ENCODE measurements at places on chromosomes 13 and 19. TPM values are rescaled to one million over a fixed set of nuclear protein-coding genes. Genes with fewer than 3 reads are reported as not detected.

GRCh38 chr19:1395194-1396018 lies 5.9 kb downstream of the GAMT start:
- DNase-seq: no peak

GRCh38 chr19:5580161-5580571 lies 12.4 kb upstream of the TINCR start:
- no peak for DNase-seq

DNA sequence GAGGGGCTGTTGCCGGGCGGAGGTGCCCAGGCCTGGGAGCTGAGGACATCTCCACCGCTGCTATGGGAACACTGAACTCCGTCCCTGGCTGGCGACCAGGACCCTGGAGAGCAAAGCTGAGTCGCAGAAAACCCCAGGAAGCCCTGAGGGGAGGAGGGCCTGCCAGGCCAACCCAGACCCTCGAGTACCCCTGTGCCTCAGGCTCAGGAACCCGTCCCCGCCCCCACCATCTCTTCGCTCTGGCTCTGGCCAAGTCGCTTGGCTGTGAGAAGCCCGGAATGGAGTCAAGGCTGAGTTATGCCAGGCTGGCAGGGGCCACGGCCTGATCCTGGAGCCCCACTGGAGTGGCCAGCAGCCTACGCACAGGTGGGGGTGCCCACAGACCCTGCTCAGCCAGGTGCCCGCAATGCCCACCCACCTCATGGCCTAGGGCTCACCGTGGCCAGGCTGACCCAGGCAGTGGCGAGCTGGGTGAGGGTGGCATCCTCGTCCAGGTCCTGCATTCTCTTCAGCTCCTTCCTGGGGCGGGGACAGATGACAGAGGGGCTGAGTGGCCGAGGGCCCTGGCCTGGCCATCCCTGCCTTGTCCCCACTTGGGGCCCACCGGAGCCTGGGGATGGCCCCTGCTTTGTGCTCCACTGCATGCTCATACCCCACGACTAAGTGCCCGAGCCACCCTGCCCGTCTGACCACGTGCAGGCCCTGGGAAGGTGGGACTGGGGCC lies 8.5 kb upstream of the CERS1 start:
- DNase-seq: no peak

DNA sequence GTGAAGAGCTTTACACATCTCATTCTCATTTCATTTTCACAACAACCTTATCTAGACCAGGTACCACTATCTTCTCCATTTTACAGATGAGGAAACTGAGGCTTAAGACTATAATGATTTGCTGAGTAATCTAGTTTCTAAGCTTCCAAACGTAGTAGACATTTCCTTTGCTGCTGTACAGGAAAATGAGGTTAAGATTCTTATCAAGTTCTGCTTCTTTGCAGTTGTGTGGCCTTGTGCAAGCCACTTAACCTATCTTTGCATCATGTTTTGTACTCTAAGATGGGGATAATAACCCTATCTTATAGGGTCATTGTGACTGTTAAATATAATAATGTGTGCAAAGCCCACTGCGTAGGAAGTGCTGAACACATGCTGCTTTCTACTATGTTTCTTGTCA lies 307.9 kb downstream of the HS6ST3 start:
- no peak for DNase-seq

GRCh38 chr19:35240327-35240726 lies 8.5 kb upstream of the LSR start:
- DNase-seq: no peak

GRCh38 chr19:50817941-50818858 lies 5.4 kb downstream of the KLK1 start:
- peak; percentile 96 for DNase-seq

DNA sequence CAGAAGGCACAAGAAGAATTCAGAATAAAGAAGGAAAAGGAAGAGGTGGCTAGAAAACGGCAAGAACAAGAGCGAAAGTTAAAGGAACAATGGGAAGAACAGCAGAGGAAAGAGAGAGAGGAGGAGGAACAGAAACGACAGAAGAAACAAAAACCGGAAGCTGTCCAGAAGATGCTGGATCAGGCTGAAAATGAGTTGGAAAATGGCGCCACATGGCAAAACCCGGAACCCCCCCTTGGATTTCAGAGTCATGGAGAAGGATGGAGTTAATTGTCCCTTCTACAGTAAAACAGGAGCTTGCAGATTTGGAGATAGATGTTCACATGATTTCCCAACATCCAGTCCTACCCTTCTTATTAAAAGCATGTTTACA lies 6.7 kb downstream of the CD209 start:
- no peak for DNase-seq

DNA sequence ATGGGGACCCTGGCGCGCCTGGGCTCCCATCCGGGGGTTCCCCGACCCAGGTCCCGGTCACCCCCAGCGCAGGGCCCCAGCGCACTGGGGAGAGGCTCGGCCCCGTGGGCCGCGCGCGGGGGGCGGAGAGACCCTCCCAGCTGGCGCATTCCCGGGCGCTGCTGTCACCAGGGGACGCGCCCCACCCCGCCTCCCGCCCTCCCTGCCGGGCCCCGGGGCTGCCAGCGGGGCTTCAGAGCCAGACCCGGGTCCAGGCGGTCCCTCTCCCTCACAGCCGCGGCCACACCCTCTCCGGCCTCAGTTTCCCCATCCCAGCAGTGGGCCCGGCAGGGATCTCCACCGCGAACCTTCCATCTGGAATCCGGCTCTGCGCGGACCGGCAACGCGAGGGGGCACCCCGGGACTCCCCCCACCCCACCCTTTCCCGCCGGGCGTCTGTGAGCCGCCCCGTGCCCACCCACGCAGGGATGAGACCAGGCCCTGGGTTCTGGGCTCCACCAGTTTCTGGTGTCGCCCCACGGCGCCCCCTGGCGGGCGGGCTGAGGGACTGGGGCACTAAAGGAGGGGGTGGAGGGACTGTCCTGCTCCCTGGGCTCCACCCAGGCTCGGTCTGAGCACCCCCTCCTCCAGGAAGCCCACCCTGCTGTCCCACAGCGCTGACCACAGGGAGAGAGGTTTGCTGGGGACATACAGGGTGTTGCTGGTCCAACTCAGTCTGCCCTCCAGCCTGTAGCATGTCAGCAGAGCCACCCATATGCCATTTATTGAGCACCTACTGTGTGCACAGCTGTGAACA lies 878 bp upstream of the ADAMTSL5 start:
- DNase-seq: peak; percentile 93

DNA sequence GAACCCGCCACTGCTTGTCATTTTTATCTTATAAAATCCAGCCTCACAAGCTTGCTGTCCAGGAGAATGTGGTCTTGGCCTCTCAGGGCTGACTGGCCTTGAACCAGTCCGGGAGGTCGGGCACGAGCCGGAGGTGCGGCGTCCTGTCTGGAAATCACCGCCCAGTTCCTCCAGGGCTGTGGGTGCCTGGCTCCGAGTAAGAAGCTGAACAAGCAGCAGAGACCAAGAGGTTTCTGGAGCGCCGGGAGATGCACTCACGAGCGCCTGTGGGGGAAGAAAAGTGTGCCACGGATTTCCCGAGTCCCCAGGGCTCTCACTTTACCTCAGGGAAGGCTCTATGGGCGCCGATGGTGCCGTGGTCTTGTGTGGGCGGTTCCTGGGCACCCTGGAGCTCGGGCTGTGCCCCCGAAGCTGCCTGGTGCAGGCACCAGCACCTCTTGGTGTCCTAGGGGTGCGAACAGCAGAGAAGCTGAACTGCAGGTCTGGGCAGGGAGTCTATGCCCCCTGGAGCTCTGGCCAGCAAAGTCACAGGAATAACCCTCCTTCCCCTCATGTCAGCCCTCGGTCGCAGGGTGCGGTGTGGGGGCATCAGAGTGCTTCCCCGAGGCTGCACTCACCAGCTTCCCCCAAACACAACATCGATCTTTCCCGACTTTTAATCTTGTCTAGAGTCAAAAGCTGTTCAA lies 50.0 kb downstream of the GAS6 start:
- no peak for DNase-seq

GRCh38 chr19:43934055-43934984 lies 762 bp downstream of the ZNF45 start:
- peak; percentile 16 for DNase-seq

DNA sequence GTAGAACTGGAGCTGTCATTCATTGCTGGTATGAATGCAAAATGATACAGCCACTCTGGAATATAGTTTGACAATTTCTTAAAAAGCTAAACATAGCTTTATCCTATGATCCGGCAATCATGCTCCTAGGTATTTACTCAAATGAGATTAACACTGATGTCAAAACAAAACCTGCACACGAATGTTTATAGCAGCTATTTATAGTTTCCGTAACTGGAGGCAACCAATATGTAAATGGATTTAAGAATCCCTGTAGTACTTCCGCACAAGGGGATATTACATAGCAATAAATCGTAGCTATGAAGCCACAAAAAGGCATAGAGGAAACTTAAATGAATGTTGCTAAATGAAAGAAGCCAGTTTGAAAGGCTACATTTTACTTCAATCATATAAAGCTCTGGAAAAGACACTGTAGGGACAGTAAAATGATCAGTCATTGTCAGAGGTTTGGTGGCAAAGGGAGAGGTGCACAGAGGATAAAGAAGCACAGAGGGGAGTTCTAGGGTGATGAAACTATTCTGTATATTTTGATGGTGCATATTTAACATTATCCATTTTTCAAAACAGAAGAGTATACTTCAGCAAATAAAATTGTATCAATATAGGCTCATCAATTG lies 1893.0 kb upstream of the PCDH20 start:
- DNase-seq: no peak

- DNase-seq: no peak
Observed at GRCh38 chr13:25409938-25410337, 38.2 kb downstream of the ATP8A2 start.

DNA sequence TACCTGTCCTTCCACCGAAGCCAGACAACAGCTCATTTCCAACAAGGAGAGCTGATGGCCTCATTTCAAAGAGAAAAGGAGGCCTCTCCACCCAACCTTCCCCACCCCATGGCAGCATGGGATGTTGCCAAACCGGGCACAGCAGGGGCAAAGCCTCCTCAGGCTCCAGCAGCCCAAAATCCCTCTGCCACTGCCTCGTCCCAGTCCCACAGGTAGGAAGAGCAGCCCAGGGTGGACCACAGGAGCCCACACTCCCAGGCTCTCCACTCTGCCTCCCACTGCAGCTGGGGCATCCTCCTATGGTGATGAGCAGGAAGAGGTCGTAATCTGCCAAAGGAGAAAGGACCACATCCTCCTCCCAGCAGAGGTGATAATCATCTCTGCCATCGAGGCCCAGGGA lies 50.9 kb downstream of the PEPD start:
- DNase-seq: no peak

- DNase-seq: peak; percentile 56
Observed at GRCh38 chr19:39518975-39519374, 4.0 kb downstream of the SELENOV start.

GRCh38 chr19:32750441-32751055 lies 31.0 kb downstream of the TDRD12 start:
- DNase-seq: no peak

DNA sequence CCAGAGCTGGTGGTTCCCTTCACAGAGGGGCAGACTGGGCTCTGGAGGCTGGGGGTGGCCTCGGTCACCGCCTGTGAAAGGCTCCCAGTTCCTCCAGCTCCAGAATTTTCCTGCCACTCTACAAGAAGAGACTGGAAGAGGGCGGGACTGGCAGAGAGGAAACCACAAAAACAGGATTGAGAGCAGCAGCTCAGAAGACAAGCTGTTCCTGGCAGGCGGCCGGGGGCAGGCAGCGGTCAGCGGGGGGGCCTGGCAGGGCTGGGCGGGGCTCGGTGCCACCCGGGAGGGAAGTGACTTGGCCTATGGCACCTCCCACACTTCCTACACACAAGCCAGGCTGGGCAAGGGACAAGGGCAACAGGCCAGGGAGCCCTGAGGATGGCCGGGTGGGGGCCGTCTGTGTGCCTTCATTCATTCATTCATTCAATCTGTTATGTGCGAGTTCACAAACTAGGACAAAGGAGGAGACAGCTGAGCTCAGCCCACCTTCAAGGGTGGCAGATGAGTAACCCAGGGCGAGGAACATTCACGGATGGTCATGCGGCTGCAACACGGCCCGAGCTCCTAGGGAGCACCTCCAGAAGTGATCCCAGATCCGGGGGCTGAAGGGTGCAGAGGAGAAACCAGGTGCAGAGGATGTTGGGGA lies 16.9 kb upstream of the BTBD2 start:
- DNase-seq: no peak

- DNase-seq: peak; percentile 11
Observed at GRCh38 chr13:59477011-59477410, 686.7 kb downstream of the DIAPH3 start.

DNA sequence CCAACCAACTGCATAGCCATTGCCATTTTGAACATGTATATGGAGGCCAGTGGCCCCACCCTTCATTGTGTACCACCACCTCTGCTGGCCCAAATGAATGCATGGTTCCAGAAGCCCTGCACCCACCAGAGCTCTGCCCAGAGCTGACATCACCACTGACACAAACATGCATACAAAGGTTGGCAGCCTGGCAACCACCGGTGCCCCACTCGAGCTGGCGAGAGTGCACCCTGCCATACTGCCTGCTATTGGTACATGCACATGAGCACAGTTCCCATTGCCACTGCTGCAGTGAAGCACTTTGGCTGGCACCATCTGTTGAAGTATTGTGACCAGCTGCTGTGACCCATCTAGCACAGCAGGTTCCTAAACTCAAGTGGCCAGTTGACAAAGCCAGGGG lies 1564.9 kb downstream of the OLFM4 start:
- no peak for DNase-seq

- no peak for DNase-seq
Observed at GRCh38 chr19:3536429-3537100, 2.4 kb upstream of the TEKTIP1 start.

DNA sequence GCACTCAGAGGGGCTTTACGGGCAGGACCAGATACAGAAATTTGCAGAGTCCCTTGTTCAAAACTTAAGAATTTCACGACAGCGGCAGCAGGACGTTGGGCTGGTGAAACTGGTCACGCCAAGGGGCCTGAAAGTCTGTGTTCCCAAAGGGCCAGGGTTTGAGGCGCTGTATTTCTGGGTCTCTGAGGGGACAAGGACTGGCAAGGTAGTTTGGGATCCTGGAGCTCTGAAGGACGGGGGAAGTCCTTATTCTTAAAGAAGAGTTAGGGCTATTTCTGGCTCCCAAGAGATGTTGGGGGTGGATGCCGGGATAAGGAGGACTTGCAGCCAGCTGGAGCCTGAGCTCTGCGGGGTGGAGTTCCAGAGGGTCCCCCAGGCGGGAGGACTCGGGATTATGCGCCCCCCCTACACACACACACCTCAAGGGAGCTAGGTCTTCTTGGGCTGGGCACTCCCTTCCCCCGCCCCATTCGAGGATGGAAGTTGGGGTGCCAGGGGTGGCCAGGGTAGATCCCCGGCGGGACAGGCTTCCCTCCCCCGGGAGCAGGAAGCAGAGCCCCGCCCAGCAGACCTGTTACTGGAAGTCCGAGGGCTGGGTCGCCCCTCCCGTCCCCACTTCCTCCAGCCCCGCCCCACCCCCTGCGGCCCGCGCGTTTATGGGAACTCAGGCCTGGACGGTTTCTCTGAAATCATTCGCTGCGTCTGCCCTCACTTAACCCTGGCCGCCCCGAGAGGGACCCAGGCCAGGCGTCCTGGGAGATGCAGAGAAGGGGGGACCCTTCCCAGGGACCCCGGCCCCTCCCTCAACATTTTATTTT lies 5.6 kb downstream of the BCL3 start:
- DNase-seq: peak; percentile 94

- no peak for DNase-seq
Observed at GRCh38 chr13:19083340-19083739, 98.3 kb downstream of the TUBA3C start.

FEM1A gene
- polyA plus RNA-seq: 10.7 TPM

ZNF20 gene
- 1.7 TPM for polyA plus RNA-seq

PLPP2 gene
- polyA plus RNA-seq: 2.0 TPM

OR10H1 gene
- not detected for polyA plus RNA-seq

NTN5 gene
- 0.07 TPM for polyA plus RNA-seq
